ENCODE measurements at places on chromosomes 2 and 18.

DNA sequence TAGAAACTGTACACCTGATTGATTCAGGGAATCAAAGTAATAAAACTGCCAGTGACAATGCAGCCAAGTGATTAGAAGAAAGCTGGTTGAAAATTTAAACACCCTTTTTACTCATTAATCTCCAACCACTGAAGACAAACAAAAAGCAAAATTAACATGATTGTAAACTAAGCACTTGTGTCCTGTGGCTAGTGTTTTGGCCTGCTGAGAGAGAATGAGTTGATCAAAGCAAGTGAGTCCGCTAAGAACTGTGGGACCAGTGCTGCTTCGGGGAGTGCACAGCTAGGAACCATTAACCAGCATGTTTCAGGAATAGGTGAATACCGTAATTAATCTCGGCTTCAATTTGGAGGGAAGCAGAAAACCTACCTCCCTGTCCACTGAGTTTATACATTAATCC, 13.6 kb upstream of the PAPOLG start:
- no peak for DNase-seq

DNA sequence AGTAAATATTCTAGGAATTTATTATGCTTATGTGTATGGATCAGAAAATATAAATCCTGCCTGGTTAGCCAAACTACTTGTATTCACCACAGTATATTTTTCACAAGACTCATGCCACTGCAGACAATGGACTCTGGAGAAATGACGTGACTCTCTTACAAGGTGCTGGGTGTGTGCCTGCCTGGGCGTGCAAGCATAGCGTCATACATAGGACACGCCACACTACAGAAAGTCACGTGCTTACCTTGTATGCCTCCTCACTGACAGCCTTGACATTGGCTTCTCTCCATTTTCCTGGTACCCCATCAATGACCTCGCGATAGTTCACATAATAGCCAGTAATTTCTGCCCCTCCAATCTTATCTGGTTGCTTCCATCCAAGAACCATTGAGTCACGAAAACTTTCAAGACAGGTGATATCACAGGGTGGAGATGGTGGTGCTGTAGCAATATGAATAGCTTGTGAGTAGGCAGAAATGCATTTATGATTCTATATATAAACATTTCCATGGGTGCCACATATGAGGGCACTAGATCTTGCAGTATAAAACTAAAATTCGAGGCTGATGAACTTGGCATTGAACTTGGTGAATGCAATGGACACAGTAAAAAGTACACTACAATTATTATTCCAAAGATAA, 93.2 kb downstream of the MYOM1 start:
- DNase-seq, result no peak

DNA sequence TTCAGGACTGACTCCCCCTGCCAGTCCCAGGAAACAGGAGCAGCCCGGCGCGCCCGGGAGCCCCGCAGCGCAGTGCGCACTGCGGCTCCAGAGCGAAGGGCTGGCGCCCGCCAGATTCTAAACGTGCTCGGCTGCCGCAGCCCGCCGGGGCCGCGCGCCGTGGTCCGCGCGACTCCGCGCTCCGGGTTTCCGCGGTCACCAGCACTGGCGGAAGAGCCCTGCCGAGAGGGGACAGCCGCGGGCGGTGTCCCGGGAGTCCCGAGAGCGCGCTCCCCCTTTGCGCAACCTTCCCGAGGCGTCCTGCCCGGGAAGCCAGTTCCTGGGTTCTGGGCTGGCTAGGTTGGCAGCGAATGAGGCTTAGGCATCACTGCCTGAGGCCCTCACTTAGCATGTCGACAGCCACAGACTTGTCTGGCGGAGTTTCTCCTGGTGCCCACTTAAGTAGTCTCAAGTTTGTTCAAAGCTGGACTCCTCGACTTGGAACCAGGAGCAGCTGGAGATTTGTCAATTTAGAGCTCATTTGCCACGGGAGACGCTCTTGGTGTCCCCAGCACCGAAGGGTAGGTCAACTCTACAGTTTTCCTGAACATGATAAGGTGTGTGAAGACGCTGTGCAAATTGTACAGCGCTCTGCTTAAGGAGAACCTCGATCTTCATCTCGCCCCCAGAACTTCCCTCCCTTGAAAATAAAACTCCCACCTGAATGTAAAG, 1.5 kb upstream of the VSNL1 start:
- no peak for DNase-seq

GRCh38 chr2:147679191-147679954, 165.5 kb upstream of the ACVR2A start:
- no peak for DNase-seq

DNA sequence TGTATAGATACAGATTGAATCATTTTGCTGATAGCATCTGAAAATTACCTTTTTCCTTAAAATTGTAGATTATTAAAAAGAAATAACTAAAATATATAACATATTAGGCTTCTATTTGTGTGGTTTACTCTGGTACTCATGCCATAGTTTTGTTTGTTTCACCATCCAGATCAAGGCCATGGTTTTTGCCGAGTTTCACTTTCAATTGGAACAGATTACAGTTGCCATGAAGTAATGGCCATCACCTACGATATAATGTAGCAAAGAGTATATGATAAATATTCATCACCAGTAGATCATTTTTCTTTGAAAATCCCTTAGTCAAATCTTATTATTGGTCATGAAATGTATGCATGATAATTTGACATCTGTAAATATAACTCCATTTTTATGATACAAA, 11.9 kb upstream of the DNAH7 start:
- DNase-seq, result no peak

- no peak for DNase-seq
Observed at GRCh38 chr2:85222792-85223191, 89.6 kb downstream of the TCF7L1 start.

GRCh38 chr18:9403795-9404564, 69.4 kb downstream of the TWSG1 start:
- no peak for DNase-seq

DNA sequence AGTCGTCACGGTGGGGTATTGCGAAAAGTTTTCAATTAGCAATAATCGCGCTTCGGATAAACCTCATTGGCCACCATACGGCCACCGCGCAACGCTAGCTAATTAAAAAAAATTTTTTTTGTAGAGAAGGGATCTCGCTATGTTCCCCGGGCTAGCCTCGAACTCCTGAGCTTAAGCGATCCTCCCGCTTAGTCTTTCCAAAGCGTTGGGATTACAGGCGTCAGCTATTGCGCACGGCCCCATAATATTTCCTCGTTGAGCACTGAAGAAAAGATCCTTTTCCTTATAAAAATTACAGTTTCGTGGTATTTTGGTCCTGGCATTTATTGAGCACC, 759 bp upstream of the ACTR1B start:
- no peak for DNase-seq

DNA sequence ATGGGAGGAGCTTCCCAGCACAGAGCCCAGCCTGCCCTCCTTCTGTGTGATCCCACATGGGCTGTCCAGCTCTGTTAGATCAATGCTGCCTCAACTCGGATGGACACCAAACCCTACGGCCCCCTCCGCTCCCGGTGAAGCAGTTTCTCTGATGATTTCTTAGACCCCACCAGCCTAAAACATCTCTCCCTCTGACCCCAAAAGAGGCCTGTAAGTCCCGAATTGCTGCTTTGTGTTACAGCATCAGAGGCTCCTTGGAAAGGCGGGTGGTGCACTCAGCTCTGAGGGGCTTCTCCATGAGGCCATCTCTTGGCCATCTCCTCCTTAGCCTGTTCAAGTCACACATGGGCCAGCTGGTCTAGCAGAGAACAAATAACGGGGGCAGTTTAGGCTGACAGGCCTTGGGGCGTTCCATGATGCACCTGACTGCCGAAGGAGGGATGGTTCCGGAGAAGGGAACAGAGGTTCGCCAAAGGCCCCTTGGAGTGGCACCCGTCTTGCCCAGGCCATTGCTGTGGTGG, 240.7 kb downstream of the SH3RF3 start:
- DNase-seq, result no peak

- DNase-seq, result no peak
Observed at GRCh38 chr18:23618862-23619387, 32.6 kb upstream of the NPC1 start.

- no peak for DNase-seq
Observed at GRCh38 chr18:49061991-49062831, 111.4 kb upstream of the SMAD7 start.

- no peak for DNase-seq
Observed at GRCh38 chr2:30798536-30798991, 8.7 kb downstream of the CAPN13 start.

GRCh38 chr2:229268626-229269025, 2.5 kb downstream of the PID1 start:
- DNase-seq, result no peak

DNA sequence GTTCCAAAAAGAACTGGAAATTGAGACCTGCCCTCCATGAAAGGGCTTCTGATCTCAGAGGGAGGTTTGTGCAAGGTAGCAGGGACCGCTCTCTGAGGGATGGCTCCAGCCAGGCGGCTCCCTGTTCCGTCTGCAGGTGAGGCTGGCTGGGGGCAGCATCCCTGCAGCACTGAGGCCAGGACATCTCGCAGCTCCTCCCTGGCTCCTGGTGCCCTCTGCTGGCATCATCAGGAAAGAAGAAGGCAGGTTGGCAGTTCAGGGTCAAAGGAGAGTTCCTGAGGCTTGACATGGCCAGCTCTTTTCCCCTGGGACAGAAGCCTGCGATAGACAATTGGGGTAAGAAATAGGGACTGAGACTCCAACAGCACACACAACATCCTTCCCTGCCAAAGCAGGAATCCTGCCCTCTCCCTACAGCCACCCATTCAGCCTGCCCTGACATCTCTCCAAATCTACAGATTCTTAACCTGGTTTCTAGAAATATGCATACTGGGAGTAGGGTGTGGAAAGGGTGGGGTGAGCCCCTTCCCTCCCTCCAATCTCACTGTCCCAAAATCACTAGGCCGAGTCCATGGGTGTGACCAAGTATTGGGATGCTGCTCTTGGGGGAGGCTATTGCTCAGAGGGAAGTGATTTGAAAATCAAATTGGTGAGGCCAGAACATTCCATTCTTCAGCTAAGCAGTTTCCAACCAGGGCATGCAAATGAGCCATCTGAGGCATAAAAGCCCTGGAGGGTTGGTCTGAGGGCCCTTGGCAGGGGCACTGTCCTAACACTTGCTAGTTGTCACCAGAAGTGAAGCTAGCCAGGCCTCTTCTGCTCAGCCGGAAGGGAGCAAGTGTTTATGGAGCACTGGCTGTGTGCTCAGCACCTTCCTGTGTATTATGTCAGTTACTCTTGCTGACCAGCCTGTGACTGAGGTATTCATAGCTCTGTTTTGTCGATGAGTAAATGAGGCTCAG, 185.4 kb downstream of the TFCP2L1 start:
- DNase-seq, result no peak

DNA sequence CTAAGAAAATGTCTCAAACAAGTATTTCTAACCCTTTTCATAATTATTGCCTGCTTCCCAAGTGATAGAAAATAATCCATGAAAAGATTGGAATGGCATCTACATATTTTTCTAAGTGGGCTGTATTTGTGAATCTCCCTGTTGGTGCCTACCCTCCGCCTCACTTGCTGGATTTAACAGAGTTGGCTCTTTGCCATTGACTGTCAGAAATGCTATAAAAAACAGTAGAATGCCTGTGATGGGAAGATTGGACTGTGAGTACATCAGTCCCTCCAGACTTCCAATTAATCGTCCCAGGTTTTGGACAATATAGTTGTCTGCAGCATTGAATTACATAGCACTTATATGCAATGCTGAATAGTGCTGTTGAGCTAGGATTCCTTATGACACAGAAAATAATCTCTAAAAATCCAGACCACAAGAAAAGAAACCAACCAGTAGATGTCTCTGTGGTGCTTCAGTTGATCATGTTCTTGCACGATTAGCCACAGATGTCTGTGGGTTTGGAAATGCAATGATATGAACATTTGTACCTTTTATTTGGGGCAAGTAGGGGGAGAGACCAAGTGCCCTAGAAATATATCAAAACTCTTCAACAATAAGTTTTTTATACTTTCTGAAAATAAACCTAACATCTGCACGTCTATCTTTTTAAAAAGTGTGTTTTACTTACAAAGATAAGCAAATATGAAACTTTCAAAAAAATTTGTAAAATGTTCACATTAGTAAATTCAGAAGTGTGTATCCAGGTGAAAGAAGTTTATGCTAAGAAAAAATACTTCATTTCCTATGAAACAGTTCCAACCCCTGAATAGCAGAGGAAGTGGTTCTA, 88.5 kb downstream of the DYNAP start:
- DNase-seq, result no peak

DNA sequence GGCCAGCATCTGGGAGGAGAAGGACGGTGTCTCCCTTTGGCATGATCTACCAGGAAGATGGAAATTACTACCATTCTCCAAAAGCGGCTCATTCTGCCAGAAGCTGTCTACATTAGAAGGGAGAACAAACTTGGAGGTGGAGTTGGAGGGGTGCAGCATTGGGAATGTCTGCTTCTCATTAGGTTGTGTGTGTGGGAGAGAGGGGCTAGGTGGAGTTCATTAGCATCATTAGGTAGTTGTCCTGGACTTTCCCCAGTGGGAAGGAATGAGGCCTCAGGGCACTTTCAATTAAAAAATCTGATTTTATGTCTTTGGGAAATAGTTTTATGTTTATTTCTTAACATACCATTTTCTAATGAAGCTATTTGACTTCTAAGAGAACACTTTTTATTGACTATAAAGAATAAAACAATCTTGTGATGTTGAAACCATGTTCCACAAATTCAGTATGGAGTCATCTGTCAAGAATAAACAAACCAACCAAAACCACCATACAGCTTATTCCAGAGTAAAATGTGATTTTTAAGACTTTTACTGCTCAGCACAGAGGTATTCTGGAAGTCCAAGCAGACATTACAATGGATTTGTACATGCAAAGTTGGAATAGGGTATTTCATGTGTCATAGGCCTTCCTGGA, 60.6 kb downstream of the VAPA start:
- no peak for DNase-seq

DNA sequence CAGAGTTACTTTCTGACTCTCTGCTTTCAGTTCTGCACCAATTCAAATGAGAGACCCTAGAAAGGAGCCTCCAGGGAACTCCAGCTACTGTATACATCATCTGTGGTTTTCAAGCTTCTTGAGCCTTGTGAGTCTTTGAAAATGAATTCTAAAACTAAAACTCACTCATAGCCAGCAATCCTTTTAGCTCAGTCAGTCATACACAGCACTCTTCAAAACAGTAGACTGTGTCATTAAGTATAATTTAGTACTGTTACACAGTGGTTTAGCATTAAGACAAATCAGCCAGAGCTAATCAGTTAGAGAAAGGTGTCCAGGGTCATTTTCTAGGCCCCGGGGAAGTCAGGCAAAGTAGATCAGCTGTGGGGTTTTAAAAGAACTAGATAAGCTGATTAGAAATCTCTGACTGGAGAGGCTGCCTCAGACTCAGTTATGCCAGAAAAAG, 322.1 kb upstream of the THUMPD2 start:
- DNase-seq, result no peak

- no peak for DNase-seq
Observed at GRCh38 chr2:220157312-220157711, 529.9 kb downstream of the SLC4A3 start.
